T-cell (primary cell): ENCODE measurements at places on chromosomes 11 and 22.

- no peak for DNase-seq
These were observed 417.9 kb downstream of the CTTN start for GRCh38 chr11:70816156-70816678.

DNA sequence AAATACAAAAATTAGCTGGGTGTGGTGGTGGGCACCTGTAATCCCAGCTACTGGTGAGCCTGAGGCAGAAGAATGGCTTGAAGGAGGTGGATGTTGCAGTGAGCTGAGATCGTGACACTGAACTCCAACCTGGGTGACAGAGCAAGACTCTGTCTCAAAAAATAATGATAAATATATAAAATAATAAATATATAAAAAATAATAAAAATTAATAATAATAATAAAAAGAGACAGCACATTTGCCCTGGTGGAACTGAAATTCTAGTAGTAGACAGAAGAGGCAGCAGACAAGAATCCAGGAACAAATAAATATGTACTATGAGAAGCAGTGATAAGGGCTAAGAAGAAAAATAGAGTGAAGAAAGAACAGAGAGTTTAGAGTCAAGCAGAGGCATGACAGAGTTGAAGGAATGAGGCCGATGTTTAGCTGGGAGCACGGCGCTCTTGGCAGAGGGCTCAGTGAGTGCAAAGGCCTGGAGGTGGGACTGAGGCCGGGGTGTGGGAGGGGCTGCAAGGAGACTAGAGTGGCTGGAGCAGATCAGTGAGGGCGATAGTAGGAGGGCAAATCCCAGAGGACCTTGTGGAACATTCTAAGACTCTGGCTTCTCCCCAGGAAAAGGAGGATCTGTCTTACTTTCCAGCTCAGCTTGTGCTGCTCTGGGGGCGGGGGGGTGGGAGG is 410.3 kb downstream of the MN1 start:
- DNase-seq, result no peak

- no peak for DNase-seq
These were observed 41.1 kb downstream of the LIF start for GRCh38 chr22:30205281-30206115.

- no peak for DNase-seq
These were observed 113.3 kb downstream of the TRIM29 start for GRCh38 chr11:120024586-120024985.

GRCh38 chr22:33314316-33314715 is 256.1 kb upstream of the SYN3 start:
- no peak for DNase-seq

- no peak for DNase-seq
These were observed 9.9 kb upstream of the CARD18 start for GRCh38 chr11:105149477-105149876.

DNA sequence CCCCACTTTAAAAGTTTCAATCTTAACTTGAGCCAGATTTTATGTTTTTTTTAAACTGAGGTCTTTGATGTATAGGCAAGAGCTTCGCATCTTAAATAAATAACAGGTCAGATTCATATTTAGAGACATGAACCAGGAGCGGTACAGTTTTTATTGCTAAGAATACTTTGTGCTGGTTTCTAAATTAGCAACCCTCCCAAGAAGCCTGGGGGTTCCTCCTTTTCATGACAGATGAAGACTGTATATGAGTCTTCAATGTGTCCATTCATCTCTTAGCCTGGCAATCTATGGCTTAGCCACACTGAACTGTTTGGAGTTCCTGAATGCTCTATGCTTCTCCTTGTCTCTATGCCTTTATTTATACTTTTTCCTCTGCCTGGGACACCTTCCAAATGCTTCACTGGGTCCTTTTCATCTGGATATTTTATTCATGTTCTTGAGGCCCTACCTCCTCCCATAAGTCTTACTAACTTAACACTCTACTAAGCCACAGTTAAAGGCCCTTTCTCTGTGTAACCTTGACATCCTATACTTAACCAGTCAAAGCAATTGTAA is 338.6 kb downstream of the INSC start:
- DNase-seq, result no peak

GRCh38 chr11:47345890-47346563 is 6.5 kb downstream of the MYBPC3 start:
- no peak for DNase-seq

DNA sequence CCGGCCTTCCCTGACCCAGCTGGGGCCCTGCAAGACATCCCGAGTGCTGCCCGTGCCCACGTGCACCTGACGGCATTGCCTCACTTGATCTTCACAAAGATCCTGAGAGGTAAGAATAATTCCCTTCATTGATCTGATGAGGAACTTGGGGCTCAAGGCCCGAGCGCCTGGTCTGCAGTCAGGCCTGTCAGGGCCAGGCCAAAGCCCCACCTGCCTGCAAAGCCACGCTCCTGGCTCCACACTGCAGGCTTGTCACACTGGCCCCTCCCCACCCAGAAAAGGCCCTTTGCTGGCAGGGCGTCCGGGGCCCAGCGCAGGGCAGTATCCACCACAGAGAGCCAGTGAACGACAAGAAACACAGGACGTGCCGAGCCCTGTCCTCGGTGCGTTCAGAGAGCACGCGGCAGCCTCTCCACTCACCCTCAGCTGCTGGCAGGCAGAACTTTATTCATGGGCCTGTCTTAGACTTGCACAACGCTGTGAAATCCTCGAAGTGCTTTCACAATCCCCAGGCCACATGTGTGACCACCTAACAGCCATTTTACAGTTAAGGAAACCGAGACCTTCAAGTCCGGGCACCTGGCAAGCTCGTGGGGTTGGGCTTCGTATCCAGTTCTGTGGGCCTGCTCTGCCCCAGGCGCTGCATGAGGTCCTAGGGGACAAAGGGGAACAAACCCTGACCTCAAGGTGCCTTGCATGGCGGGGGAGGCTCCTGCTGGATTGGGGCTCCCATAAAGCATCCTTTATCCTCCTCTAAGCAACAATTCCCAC is 14.8 kb downstream of the KIAA0930 start:
- no peak for DNase-seq

GRCh38 chr11:16040151-16040550 is 316.2 kb downstream of the SOX6 start:
- DNase-seq, result no peak

- DNase-seq, result no peak
These were observed 102.4 kb upstream of the FSHB start for GRCh38 chr11:30128269-30128932.

GRCh38 chr11:47360341-47360740 is 7.8 kb upstream of the MYBPC3 start:
- no peak for DNase-seq

DNA sequence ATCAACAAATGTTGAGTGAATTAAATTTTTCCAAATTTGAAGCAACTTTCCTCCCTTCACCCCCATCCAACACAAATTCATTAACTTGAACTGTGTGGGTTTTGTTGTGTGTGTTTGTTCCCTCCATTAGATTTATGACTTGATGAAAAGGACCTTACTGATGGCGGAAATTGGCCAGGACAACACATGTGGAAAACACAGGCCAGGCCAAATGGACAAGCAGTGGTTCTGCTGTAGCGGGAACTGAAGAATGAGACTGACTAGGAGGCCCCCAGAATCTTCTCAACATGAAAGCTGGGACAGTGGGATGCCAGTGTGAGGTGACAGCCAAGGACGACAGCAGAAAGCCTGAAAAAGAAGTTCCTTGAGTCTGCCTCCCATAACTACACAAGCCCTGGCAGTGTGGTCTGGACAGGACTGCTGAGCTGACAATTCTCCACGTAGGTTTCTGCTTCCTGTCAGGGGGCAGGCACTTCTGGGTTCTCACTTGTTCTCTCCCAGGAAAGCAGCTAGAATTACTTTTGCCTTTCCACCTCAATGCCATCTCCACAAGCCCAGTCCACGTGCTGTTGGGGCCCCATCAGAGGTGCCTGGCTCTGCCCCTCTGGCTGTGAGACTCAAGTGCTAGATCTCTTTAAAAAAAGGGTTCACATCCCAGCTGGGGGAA is 94.3 kb downstream of the ETS1 start:
- no peak for DNase-seq

GRCh38 chr11:121552154-121552553 is 99.4 kb upstream of the SORL1-AS1 start:
- DNase-seq, result no peak

DNA sequence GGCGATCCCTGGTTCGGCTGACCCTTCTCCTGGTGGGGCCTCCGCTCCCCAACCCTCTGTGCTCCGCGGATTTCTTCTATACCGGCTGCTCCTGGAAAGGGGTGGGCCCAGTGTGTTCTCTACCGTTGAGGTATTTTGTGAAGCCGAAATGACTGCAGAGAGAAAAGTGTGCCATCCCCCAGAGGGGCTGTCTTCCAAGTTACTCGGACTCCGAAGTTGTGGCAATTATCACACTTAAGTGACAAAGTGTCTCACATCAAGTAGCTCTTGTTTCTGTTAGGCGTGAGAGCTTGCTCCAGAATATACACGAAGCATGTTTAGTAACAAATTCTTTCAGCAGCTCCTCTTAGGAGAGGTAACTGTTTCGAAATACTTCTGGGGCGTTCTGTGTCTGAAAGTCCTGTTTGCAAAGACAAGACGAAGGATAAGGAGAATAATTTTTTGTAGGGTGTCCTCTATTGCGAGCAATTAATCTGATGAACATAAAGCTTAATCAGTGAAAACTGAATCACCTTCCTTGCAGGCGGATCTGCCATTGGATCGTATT is 434 bp downstream of the XPNPEP3 start:
- no peak for DNase-seq

- DNase-seq, result peak; percentile 27
These were observed 20.1 kb downstream of the DGCR6L start for GRCh38 chr22:20299746-20300136.

GRCh38 chr11:45391168-45391850 is 105.2 kb upstream of the SYT13 start:
- no peak for DNase-seq

DNA sequence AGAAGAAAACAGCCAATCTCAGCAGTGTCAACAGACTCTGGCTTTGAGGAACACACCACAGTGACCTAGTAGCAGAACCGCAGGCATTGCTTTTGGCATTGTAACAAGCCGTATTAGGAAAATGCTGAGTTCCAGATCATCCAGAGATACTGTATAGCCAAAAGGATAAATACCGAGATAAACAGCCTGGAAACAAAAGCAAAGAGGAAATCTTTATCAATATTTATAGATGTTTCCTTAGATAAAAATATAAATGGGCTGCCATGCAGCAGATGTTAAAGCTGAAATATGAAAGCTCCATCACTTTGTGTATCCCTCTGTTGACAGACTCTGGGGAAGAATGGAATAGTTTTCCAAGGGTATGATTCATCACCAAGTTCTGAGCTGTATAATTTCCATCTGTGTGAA is 98.9 kb upstream of the TP53AIP1 start:
- DNase-seq, result no peak

DNA sequence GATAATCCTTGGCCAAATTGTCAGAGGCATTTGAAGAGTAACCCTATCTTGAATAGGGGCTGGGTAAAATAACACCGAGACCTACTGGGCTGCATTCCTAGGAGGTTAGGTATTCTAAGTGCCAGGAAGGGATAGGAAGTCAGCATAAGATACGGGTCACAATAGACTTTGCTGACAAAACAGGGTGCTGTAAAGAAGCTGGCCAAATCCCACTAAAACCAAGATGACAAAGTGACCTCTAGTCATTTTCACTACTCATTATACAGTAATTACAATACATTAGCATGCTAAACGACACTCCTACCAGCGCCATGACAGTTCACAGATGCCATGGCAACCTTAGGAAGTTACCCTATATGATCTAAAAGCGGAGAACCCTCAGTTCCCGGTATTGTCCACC is 964 bp upstream of the REXO2 start:
- no peak for DNase-seq

GRCh38 chr11:108804511-108804910 is 139.6 kb downstream of the DDX10 start:
- no peak for DNase-seq

- DNase-seq, result no peak
These were observed 1130.5 kb downstream of the BRD1 start for GRCh38 chr22:48697223-48697622.

GRCh38 chr11:34564406-34564805 is 50.8 kb upstream of the ELF5 start:
- DNase-seq, result no peak

DNA sequence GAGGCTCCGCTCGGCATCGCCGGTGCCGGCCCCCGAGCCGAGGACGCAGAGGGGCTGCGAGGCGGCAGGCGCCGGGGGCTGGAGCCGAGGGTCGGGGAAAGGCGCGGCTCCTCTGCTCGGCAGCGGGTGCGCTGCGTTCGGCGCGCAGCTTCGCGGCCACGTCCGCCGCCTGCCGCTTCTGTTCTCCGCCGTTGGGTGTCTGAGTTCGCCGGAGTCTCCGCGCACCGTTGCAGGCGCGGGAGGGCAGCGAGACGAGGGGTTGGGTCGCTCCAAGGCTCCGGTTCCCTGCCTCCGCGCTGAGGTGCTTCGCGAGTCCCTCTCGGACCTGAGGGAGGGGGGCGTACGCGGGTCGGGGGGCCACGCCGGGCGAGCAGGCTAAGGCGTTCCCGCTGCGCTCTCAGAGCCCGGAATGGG is 347 bp downstream of the MN1 start:
- no peak for DNase-seq

GRCh38 chr11:64841592-64842365 is 2.7 kb downstream of the CDC42BPG start:
- DNase-seq, result no peak

DNA sequence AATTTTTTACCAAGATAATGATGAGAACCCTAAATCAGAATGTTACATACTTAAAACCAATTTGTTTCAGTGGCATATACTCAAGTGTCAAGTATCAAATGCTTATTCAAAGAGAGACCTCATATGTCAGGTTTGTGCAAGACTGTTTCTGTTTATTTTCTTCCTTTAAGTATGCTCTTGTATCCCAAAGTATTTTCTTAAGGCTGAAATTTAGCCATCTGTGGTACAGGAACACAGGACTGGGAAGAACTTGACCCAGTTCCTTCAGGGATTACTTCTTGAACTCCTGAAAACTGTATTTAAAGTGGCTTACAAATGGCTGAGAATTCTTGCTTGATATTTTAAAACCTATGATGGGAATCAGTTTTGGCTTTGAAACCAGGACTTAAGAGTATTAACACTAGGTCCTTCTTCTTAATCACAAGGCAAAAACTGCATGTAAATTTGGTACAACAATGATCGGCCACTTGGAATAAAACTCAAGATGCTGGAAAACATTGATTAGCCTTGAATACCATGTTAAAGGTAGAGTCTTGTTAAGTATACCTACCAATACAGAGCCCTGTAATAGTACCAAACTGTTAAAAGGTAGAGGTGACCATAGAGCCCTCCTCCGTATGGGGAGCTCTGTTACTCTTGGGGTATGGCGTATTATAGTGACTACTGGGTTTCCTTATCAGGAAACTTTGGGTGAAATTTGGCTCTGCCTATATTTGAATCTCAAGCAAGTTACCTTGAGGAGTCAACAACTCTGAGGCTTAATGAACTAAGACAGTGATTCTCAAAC is 95.9 kb downstream of the BLID start:
- DNase-seq, result no peak
